ENCODE measurements at places on chromosomes 12 and 14. TPM values are rescaled to one million over a fixed set of nuclear protein-coding genes. Genes with fewer than 3 reads are reported as not detected.

RNASE7 gene
- total RNA-seq = not detected

SMOC1 gene
- total RNA-seq = 0.40 TPM

ALKBH1 gene
- 6.3 TPM for total RNA-seq

RFX4 gene
- not detected for total RNA-seq
